Activated CD8-positive, alpha-beta memory T cell treated with anti-CD3 and anti-CD28 coated beads, Interleukin-2, amount 50 U/mL, for 4 hours (primary cell): ENCODE measurements at places on chromosomes 12 and 14.

DNA sequence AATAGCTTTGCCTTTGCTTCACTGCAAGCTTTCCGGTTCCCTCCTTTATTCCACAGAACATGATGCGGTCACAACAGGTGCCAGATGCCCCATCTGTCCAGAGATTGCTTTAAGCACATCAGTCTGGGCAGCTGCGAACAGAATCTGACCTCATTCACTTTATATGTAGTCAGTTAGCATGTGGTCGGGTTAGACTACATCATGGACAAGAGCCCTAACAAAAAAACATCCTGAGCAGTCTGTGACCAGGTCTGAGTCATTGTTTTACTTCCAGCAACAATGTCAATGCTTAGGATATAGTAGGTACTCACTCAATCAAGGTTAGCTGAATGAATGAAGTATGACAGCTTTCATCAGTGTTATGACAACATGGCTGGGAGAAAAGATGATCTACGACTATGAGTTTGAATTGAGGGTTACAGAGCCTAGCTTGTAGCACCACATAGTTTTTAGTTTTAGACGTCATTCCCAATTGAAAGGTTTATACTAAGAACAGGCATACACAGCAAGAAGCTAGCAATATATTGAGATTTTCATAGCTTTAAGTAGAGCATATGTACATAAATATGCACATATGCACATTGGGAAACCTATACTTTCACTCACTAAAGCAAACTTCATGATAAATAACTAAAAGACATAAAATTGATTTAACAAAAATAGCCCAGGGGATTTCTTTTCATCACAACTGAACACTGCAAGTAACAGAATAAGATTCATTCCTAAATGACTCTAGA lies 64.2 kb upstream of the TMCC3 start:
- DNase-seq: no peak

DNA sequence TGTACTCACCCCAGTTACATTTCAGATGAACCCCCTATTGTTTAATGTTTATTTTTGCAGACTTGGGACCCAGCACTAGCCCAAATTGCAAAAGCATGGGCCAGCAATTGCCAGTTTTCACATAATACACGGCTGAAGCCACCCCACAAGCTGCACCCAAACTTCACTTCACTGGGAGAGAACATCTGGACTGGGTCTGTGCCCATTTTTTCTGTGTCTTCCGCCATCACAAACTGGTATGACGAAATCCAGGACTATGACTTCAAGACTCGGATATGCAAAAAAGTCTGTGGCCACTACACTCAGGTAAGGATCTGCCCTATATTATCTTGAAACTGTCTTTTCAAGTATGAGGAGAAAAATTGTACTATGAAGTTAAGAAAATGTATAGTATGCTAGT lies 1.2 kb downstream of the GLIPR1 start:
- DNase-seq: no peak

GRCh38 chr14:89740241-89740640 lies 214.3 kb downstream of the EFCAB11 start:
- DNase-seq: no peak

- no peak for DNase-seq
These were observed 29.0 kb upstream of the MAX start for GRCh38 chr14:65131301-65131701.

DNA sequence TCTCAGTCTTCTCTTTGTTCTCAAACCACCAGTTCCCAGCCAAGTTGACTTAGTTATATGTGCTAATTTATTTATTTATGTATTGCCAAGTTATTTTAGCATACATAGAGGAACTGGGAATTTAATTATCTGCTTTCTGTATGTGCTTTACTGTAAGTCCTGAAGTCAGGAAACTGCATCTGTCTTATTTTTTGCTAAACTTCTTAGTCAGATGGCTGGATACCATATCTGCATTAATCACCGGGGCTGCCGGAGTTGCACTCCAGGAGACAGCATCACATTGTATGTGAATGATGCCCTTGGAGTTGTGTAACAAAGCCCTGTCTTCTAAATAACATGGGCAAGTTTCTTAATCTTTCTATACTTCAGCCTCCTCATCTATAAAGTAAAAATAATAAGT lies 96.2 kb downstream of the MON2 start:
- no peak for DNase-seq

DNA sequence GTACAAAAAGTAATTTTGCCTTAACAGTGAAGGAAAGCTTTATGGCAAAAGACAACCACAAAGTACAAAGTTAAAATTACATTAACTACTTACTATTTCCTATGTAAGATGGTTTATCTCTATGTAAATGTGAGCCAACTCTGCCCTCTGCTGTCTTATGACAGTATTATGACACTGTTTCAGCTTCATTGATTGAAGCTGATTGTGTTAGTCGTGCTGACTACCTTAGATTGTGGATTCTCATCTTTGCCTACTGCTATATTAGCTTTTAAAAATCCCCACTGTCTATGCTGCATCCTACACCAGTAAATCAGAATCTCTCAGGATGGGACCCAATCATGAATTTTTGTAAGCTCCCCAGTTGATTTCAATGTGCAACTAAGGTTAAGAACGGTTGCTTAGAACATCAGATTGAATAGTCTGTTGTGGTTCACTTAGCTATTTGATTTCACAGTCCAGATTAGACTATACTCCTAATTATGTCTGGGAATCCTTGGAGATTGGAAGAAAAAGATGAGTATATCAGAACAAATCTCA lies 12.2 kb upstream of the SPTB start:
- DNase-seq: no peak

DNA sequence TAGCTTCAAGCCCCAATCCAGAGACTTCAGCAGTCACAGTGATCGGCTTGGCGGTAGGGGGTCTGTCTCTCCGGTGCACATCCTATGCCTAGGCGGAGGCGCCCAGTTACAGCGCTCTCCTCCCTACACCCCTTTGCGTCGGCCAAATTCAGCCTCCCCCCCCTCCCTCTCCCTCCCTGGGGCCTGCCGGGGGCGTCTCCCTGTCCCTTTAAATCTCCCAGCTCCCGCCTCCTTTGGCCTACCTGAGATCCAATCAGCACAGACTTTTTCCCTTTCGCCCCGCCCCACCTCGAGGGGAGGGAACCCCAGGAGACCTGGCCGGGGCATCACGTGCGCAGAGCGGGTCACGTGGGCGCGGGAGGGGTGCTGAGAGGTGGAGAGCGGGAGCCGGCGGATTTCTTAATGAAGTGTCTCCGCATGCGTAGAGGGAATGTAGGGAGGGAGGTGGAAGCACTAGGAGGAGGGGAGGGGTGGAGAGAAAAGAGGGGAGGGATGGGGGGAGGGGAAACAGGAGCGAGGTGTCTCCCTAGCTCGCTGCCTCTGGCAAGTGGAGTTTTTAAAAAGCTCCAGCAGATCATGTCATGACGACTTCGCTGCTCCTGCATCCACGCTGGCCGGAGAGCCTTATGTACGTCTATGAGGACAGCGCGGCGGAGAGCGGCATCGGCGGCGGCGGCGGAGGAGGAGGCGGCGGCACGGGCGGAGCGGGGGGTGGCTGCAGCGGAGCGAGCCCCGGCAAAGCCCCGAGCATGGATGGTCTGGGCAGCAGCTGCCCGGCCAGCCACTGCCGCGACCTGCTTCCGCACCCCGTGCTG lies at the start of gene HOXC13:
TSS of gene HOXC13 (plus strand) at position 506 of the 815 bp plus-strand sequence. CDS start at position 582, 76 bp downstream.
- no peak for DNase-seq

DNA sequence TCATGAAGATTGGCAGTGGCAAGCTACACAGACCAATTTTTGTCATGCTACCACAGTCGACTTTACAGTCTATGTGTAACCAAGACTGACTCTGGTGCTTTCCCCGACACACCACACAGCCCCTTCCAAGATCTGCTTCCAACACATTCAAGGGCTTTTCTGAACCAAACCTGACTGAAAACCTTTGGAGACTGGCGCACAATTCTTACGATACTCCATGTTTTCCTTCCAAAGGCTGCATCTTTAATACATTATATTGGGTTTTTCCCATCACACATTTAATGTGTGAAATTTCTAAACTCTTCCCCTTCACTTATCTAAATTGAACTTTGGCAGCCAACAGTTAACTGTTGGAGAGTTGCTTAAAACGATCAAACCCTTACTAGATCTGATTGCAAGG lies 127.7 kb upstream of the SOX5 start:
- DNase-seq: no peak

DNA sequence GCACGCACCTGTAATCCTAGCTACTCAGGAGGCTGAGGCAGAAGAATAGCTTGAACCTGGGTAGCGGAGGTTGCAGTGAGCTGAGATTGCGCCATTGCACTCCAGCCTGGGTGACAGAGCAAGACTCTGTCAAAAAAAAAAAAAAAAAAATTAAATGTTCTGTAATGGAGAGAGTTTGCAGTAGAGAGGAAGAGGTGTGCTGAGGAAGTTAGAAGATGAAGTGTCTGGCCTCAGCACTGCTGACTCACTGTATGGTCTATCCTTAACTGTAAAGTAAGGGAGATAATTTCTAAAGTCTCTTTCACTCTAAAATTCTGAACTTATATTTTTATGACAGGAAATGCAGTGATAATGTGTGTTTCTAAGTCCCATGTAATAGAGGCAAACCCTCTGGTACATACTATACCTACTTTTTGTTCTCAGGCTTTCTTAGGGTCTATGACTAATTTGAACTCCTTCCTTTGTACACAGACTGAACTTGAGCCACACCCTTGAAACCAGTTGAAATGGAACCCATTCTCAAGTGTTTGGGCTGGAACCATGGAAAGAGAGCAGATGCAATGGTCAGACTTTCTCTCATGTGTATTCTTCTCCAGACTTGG lies 278.1 kb upstream of the FAR2 start:
- no peak for DNase-seq
